ENCODE measurements at places on chromosomes 7 and 10. TPM values are rescaled to one million over a fixed set of nuclear protein-coding genes. Genes with fewer than 3 reads are reported as not detected.

CPA2 gene
- total RNA-seq = not detected

PLCE1 gene
- total RNA-seq = 1.6 TPM

ZNRF2 gene
- total RNA-seq = 7.2 TPM

MEOX2 gene
- total RNA-seq = 6.2 TPM

FAM171A1 gene
- 41.9 TPM for total RNA-seq

TMEM196 gene
- total RNA-seq = not detected
